ENCODE measurements at places on chromosomes 13 and 19.

DNA sequence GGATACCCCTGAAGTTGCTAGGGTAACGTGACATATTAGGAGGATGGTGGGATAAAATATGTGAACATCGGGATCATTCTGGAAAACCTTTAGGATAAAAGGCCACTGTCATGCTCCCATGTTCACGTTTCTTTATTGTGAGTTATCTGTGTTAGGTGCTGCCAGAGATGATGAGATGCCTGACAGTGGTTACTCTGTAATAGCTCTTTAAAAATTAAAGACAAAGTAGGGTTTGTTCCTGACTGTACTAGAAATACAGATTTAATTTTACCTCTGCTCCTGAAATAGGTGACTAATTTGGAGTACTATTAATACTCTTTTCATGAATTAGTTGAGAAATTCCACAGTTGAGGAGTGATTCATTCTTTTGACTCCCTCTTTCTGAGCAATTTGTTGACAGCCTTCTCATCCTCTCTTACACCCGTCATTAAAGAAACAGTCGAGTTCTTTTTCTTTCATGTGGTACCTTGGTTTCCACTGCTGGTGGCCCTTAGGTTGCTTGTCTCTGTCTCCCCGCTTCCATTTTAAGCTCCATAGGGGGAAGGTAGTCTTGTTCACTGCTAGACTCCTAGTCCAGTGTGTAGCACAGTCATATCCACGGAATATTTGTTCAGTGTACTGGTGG lies 28.4 kb downstream of the SAE1 start:
- peak; percentile 26 for DNase-seq

GRCh38 chr13:45040622-45041021 lies 51.3 kb downstream of the GPALPP1 start:
- DNase-seq: no peak

DNA sequence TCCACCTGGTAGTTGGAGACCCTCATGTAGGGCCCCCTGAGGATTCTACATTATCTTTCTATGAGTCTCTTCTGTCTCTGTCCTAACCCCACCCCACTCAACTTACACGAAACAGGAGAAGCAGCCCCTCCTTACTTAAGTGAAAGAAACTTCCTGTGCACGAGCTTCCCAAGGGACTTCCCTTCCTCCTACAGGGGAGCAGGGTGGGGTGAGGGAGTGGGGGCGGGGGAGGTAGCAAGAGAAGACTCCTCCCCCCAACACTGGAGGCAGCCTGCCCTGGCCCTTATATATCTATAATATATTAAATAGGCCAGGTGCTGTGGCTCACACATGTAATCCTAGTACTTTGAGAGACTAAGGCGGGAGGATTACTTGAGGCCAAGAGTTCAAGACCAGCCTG lies 5.5 kb upstream of the PDE4C start:
- DNase-seq: no peak

DNA sequence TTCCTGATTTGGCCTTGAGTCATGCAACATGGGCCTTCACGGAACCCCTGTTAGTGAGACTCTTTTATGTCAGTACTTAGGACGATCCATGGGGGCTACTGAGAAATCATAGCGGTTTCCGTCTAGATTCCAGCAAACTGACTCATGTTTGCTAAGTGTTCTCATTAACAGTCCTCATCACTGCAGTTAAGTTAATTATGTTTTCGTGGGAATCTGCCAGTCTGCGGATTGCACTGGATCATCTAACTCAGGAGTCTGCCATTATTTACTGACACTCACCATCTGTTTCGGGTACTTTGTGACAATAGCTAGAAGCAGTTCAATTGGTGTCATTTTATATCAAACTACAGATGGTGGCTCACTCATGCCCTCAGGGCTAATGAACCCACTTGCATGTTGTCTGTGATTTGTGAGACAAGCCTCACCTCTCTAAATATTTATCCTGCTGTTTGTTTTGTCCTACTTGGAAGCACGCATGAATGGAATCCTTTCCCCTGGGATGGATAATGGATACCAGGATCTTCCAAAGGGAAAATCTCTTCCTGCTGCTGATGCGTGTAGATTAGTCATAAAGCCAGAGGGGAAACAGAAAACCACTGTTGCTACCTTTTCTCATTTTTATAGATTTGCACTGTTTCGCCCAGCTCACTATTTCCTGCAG lies 61.8 kb downstream of the RAB20 start:
- DNase-seq: no peak

- DNase-seq: no peak
Observed at GRCh38 chr13:94704377-94705080, 7.8 kb downstream of the SOX21 start.

DNA sequence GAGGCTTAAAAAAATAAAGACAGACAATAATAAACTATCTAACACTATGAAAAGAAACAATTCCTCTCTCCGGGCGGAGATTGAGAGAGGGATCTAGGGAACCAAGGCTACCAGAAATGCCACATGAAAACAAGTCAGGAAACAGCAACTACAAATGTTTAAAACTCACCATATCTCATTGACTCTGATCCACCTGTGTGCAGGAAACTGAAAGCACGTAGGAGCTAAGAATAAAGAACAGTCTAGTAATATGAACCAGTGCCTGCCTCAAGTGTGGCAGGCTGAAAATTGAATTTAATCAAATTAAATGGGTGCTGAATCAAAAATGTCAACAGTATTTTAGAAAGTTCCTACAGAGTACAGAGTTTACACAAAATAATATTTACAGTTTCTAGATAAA lies 1701.0 kb downstream of the SLITRK5 start:
- DNase-seq: no peak

DNA sequence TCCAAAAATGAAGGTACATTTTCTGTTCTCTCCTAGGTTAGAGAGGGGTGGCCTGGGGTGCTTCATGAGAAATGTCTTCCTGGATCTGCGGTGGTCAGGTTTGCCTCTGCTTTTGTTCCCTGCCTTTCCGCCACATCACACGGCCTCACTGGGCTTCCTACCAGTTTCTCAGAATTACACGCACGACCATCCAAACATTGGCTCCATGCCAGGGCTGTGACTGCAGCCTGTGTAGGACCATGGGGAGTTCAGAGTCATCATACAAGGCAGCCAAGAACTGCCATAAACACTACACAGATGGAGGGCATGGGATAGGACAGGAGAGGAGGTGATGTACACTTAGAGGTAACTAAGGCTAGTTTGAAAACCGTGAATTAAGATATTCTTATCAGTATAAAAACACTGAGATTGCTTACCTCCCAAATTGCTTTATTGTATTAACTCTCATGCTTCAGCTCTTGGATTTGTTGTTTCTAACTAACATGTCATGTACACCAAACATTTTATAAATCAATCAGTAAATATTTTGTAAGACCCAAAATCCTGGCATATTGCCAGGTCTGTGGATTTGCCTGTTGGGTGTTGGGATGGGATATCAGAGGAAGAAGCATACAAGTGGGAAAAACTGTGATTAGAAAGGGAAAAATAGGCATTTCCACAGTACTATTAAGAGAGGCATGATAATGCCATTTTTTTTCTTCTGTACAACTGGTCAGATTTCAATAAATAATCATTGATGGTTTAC lies 45.2 kb downstream of the CDADC1 start:
- DNase-seq: no peak

- DNase-seq: no peak
Observed at GRCh38 chr19:56111601-56112312, 9.3 kb downstream of the ZNF787 start.

DNA sequence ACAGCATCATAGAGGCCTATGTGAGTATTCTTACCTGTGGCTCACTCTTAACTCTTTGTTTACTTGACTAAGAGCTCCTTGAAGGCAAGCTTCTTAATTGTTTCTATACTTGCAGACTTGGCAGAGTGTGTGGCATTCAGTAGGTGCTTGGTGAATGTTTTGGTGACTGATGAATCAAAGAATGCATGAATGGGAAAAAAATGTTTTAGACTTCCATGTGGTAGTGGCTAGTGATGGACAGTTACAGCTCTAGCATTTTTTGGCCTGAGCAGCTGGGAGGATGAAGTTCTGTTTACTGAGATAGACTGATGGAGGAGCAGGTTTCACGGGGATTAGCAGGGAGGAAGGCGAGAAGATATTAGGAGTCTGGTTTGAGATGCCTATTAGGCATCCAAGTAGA lies 13.6 kb downstream of the HAS1 start:
- no peak for DNase-seq

DNA sequence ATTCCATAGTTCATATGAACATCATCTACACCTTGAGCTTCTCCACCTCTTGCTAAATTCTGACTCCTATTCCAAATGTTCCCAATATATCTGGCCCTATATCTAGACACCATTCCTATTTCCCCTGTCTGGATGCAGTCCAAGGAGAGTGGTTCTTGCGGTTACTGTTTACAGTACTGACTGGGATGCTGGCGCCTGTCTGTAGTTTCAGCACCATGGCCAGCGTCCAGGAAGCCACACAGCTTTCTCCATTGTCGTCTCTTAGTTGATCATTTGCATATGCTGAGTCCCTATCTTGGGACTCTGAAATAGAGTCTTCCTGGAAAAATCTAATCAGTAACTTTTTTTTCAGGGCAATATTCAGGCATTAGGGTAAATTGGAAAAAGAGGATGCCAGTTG lies 14.9 kb downstream of the LAIR2 start:
- DNase-seq: peak; percentile 20

DNA sequence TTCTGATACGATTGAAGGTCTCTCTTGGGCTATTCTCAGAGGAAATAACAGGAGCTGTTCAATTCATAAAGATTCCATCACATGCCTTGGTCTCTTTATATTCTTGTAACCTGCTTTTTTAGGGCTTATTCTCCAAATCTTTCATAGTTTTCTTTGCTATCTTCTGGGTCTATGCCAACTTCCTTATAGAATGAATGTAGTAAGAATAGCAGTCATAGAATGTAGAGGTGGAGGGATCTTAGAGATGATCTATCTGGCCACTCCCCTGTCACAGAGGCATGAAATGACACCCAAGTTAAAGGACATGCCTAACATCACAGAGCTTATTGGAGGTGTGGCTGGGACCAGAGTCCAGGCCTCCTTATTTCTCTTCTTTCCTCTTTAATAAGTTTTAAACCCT lies 13.2 kb downstream of the LCP1 start:
- no peak for DNase-seq

- DNase-seq: no peak
Observed at GRCh38 chr13:39616087-39616694, 13.2 kb upstream of the LHFPL6 start.

- no peak for DNase-seq
Observed at GRCh38 chr13:84668637-84669036, 786.4 kb upstream of the SLITRK1 start.

- peak; percentile 39 for DNase-seq
Observed at GRCh38 chr19:17244618-17245534, 843 bp downstream of the NR2F6 start.

DNA sequence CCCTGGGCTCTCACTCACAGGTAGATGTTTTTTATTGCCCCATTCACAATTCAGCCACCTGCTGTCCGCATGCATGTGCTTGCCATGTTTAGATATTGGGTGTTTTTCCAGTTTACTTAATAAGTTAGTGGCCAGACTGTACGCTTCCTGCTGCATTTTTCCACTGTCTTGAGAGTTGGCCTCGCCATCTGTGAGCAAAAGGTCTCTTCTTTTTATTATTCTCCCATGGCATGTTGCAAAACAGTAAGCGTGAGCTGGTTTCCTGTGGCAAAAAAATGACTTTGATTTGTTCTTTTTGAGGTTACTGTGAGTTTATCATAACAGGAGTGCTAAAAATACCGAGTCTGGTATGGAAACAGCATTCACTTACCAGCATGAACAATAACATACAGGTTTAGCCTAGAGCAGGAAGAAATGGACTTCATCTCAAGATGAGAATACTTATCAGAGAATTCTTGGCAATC lies 46.0 kb downstream of the SAE1 start:
- DNase-seq: peak; percentile 44

DNA sequence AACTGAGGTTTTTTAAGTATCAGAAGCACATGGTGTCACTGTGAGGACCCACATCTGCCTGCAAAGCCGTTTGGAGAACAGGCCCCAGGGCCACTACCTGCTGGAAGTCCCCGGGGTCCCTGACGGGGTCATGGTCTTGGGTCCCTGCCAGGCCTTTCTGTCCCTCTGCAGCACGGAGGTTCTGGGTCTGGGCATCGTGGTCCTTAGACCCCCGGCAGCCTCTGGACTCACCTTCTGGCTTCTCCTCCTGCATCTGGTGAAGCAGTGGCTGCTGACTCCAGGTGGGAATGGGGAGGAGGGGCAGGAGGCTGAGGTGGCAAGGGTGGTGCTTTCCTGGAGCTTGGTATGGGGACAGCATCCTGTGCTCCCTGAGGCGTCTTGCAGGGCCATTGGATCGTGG lies 198.6 kb downstream of the TEX29 start:
- no peak for DNase-seq

- peak; percentile 37 for DNase-seq
Observed at GRCh38 chr19:42290523-42291434, 11.2 kb upstream of the PRR19 start.

DNA sequence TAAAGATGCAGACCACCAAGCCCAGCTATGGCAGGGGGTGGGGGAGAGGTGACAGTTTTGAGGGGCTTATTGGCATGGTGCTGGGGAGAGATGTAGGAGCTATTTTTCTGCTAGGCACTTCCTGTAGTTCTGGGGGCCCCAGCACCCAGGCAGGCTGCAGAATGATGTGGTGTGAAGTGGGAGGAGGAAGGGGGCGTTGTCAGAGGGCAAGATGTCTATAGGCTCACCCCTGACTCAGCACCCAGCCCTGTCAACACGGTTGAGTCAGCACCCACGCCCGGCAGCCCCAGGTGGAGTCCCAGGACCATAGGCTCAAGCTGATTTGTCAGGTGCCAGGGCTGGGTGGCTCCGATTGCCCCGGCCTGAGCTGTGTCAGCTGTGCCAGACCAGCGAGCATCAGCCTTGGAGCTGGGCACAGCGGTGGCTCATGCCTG lies 5.8 kb downstream of the KLF2 start:
- peak; percentile 94 for DNase-seq

- no peak for DNase-seq
Observed at GRCh38 chr19:16454351-16454918, 17.3 kb downstream of the EPS15L1 start.

GRCh38 chr13:64186071-64186470 lies 2770.4 kb upstream of the PCDH20 start:
- no peak for DNase-seq

GRCh38 chr13:55653497-55653896 lies 1487.2 kb upstream of the PRR20A start:
- no peak for DNase-seq

DNA sequence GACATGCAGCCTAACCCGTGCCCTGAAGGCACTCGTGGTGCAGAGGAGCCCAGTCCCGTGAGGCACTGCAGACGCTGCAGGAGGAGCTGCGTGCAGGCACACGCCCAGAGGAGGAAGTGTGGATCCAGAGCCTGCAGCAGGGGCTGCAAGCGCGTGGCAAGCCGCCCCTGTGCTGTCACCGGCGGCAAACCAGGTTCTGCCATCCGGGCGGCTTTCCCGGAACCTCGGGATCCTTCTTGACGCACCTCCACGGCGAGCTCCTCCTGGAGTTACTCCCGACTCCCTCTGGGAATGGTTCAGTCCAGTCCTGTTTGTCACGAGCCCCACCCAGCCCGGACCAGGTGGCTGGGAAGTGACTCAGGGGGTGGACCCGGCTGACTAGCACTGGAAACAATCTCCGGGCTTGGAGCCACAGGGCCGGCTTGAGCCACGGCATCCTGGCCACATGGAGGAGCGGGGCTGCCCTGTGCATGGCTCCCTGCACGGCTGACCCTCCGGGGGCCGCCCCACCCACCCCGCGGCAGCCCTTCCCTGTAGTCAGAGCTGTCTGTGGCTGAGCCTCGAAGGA lies 10.2 kb downstream of the DPP9 start:
- no peak for DNase-seq
